NCI-H2081 (cell line): ENCODE measurements at places on chromosomes 1 and 21.

DNA sequence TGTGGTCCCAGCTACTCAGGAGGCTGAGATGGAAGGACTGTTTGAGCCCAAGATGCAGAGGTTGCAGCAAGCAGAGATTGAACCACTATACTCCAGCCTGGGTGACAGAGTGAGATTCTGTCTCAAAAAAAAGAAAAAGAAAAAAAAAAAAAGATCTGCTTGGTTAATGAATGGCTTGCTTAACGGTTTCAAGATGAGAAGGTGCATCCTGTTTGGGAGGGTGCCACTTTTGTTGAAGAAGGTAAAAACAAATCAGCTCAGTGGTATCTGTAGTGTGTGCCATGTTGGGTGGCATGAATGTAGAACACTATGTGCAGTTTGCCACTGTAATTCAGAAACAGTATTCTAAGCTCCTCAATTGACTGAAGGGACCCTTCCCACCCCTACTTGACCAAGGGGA lies 94.9 kb upstream of the ETV3 start:
- no peak for DNase-seq

DNA sequence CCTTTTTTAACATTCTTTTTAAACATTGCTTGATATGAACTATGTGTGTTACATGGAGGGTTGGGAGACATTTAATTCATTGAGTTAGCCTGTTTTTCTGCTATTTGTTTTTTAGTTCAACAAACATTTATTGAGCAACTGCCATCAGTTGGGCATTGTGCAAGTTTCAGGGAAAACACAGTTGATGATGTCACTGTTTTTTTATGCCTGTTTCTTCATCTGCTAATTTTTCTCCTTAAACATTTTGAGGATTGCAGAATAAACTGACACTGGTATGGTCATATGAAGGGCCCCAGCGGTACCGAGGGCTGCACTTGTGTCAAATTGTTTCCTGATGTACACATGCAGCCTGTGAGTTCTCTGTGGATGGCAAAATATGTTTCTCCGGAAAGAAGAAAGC lies 253.0 kb downstream of the FGGY start:
- no peak for DNase-seq

GRCh38 chr1:24413350-24414163 lies at the start of gene STPG1:
Gene STPG1 (minus strand): TSS chr1:24413782. CDS start chr1:24401388, 12,394 bp downstream.
- DNase-seq: peak; percentile 89

DNA sequence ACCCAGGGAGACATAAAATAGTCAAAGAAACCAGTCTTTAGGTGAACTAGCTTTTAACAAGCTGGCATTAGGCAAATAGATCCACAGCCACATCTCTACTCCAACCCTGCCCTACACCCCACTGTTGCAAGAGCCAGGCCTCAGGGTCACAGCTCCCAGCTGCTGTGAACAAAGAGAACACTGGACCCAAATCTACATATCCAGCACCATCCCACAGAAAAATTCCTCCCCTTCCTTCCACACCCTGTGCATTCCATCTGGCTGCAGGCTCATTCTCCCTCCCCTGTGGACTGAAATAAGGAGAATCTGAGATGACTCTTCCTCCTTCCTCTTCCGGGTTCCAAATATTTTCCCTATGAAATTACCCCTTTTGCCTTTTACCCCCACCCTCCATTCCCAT lies 23.2 kb downstream of the DLGAP3 start:
- DNase-seq: no peak

- DNase-seq: peak; percentile 39
These were observed at the start of gene RIIAD1 for GRCh38 chr1:151720974-151721787. Gene RIIAD1 (plus strand): TSS chr1:151721522. CDS start chr1:151721537, 15 bp downstream.

DNA sequence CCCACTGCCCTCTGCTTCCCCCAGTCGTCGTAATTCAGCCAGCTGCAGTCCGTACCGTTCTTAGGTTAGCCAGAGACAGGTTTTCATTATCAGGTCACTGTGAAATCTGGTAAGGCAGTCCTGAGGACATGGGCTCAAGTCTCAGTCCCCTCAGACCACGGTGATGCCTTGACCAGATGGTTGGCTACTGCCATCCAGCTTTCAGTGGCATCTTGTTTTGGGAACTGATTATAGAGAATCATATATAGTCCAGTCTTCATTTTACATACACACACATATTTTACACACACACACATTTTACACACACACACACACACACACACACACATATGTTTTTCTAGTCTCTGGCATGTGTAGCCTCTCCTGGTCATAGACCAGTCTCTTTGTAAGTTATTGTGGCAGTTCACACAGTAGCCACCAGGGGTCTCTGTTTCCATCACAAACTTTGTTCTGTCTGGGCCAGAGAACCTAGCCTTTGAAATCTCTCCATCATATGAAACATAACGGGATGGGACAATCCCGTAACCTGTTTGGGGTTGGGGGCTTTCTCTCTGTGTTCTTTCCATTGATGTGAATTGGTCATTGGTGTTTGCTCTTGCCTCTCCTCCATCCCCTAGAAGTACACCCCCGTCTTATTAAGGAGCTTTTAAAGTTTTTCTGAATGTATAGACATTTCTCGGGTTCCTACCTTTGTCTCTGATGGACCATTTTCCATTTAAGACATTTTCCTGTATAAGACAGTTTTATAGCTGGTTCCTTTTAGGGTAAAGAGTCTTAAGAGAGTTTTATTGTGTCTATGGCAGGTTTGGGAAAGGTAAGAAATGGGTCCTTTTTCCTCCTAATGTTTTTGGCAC lies 8.4 kb upstream of the IKBKE start:
- DNase-seq: peak; percentile 68

DNA sequence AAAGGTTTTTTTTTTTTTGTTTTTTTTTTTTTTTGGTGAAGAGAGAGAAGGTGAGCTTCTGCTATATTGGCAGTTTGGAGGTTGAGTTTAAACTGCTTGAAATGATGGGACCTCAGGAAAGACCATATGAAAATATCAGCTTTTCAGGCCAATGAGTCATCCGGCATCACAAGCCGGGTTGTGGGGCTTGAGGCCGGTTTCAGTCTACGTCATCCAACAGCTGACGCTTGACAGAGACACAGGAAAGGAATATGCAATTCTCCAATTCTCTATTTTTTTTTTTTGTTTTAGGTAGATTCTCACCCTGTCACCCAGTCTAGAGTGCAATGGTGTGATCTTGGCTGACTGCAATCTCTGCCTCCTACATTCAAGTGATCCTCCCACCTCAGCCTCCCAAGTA lies 52.4 kb downstream of the KCNJ6 start:
- no peak for DNase-seq

DNA sequence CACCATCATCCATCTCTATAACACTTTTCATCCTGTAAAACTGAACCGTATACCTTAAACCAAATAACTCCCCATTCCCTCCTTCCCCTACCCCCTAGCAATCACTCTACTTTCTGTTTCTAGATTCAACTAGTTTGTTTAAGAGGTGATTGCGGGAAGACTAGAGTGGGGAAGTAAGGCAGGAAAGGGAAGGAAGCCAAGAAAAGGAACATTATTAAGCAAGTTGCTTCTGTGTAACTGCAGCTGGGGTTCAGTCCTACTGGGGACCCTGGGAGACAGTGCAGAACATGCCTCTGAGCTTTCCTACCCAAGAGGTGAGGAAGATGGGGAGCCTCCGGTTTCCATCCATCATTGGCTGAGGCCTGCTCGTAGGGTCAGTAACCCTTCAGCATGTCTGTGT lies 28.9 kb upstream of the H3-3A start:
- no peak for DNase-seq

GRCh38 chr1:77926561-77927357 lies 38.3 kb downstream of the NEXN start:
- DNase-seq: no peak

DNA sequence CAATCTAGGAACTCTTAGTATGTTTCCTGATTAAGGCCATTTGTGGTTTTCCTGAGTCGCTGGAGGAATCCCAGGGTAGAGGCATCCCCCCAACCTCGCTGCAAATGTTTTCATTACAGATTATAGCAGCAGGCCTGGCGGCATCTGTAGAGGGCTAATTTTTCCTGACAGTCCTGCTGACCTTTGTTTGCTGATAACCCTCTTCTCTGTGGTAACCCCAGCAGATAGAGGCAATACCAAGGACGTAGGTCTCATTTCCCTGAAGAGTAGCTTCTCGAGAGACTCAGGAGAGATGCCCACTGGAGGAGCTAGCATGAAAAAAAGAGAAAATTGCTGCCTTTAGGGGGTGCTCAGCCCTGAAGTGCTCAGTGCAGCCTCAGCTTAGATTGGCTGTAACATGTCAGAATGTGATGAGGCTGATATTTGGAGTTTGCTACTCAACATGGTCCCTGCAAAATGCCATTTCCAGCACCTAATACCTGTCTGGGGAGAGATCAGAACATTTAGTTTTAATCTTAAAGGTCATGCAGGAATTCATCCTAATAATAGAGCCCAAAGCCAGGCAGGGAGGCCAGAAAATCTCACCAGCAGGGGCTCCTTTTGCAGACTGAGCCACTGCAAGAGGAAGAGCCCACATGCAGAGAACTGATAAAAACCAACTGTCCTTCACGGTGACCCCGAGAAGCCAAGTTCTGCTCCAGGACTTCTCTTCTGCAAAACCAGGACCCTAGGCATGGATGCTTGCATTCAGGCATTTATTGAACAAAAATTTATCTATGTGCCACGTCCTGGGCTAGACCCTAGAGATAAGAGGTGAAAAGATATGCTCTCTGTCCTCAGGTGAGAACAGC lies 184.5 kb downstream of the KAZN start:
- no peak for DNase-seq

DNA sequence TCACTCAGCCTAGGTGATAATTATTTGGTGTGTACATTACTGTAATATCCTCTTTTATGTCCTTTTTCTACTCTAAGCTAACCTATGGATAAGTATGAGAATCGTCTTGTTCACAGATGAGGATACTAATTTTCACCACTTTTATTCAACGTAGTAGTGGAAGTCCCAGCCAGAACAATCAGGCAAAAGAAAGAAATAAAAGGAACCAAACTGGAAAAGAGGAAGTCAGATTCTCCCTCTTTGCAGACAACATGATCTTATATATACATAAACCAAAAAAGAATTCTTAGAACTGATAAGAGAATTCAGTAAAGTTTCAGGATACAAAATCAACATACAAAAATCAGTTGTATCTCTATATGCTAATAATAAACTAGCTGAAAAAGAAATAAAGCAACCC lies 12.6 kb upstream of the RGL1 start:
- no peak for DNase-seq
